Psoas muscle (tissue), 8 donors: ENCODE measurements at places on chromosomes 2 and 18. TPM values are rescaled to one million over a fixed set of nuclear protein-coding genes. Genes with fewer than 3 reads are reported as not detected.

GRCh38 chr2:148565272-148565894 lies 79.2 kb upstream of the EPC2 start:
- DNase-seq: no peak

- DNase-seq: no peak
Observed at GRCh38 chr18:21129566-21130216, 18.1 kb upstream of the ROCK1 start.

DNA sequence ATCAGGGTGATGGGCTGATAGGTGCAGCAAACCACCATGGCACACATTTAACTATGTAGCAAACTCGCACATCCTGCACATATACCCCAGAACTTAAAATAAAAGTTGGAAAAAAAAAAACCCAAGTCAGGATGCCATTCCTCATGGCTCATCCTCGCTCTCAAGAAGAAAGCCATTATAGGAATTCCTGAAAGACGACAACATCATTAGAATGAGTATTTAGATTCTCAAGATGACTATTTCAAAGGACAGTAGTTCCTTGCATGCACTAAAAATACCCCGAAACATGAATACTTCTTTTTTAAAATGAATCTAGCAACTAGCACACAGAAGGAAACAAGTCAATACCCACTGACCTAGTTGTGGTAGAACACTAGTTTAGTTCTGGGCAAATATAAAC lies 285.8 kb upstream of the REV1 start:
- no peak for DNase-seq

DNA sequence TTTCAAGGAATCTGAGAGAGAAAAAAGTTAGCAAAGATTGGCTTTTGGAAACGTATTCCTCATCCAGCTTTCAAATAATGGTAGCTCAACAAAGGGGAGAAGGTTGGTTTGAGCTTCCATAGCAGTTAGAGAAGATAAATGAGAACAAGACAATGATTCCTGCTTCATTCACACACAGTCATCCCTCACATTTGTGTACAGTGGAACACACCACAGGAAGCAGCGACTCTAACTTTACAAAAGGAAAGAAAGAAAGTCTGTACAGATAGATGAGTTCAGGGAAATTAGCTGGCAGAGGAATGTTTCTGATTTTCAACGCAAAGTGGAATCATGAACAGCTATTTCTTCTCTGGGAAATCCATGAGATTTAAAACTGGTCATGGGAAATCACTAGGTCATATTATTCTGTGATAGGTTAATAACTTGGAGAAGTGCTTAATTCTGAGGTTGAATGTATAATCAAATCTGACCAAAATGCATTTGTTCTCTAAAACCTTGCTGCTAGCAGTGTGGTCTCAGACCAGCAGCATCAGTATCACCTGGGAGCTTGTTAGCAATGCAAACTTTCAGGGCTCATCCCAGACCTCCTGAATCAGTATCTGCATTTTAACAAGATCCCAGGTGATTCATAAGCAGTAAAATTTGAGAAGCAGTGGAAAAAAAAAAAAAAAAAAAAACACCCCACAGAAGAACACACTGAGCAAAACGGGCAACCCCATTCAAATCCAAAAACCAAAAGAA lies 112.0 kb downstream of the GRB14 start:
- DNase-seq: no peak

DNA sequence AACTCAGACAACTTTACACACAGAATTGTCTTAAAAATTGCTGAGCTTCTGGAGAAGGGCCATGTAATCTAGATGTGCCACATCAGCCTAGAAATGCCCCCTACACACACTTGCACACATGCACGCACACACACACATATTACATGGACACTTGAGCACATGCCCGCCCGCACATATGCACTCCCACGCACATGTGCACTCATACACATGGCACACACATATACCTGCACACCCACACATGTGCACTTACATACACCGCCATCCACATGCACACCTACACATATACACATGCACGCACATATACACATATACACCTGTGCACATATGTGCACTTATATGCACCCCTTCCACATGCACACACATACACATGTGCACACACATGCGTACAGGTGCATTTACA lies 213.7 kb downstream of the SEPTIN10 start:
- no peak for DNase-seq

GRCh38 chr2:170217778-170218251 lies 39.9 kb downstream of the MYO3B start:
- DNase-seq: no peak

DNA sequence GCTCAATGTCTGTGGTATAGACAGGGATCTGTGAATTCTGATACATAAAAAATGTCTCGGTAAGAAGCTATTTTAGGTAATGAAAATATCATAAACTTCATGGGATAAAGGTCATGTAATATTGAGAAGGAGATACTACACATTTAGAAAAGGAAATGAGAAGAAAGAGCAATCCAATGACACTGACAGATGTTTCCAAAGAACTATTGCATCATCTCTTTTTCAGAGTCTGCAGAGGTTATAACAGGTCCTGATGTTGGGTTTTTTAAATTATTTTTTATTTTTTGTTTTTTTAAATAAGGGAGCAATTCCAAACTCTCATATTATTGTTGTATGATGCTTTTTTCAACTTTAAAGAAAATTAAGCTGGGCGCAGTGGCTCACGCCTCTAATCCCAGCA lies 176.9 kb downstream of the KCNH7 start:
- DNase-seq: no peak

GRCh38 chr2:66439812-66440542 lies 5.1 kb downstream of the MEIS1 start:
- DNase-seq: no peak

DNA sequence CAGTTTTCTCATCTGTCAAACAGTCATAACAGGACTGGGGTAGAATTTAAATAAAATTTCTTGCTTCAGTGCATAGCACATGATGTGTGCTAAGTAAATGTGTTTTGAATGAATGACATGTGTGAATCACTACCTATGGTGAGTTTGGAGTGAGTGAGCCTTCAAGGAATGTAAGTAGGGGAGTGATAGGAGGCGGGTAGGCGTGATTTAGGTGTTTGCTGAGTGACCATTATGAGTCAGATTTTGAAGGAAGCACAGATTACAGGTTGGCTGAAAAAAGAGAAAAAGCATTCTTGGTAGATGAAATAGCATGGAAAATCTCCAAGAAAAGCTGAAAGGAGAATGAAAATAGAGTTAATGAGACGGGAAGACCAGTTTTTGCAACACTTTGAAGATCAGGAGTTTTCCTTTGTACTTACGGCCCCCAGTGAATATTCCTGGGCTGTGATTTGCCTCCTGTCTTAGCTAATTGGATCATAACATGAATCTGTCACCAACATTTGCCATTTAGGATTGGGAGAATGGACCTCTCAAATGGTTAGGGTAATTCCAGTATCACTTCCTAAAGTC lies 136.9 kb upstream of the GATA6 start:
- DNase-seq: no peak

DNA sequence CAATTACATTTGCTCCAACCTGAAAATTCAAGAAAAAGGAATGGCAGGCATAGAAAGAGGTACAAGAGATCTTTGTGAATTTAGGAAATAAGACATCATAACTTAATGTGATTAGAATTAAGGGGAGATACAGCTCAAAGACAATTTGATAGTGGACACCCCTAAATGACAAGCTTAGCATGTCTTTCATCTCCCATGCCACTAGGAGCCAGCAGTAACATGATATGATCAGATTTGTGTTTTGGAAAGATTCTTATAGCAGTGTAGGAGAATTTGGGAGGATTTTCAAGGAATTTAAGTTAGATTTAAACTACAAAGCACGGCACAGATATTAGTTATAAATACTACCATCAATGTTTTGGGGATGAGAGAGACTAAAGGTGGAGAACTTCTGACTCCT lies 340.8 kb downstream of the RDH14 start:
- no peak for DNase-seq

GRCh38 chr2:160993654-160994061 lies 166.6 kb upstream of the TANK start:
- DNase-seq: no peak

DNA sequence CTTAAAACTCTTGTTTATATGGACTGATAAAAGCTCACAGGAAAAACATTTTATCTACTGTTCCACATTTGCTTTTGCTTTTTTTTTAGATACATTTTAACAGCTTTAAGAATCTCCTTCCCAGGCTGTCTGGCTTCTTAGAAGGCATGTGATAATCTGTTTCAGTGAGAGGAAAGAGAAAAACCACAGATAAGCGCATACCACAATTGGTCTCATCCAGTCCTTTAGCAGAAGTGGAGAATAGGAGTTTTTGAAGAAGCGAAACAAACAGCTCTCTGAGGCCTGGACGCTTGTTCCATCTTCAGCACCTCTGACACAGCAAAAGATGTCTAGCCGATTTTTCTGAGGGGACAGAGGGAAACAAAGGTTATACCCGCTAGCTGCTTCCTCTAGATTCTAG lies 37.6 kb downstream of the RMC1 start:
- no peak for DNase-seq

- DNase-seq: no peak
Observed at GRCh38 chr18:35378574-35378896, 1.4 kb upstream of the ZNF396 start.

- DNase-seq: no peak
Observed at GRCh38 chr2:43880952-43881351, 42.2 kb downstream of the ABCG8 start.

DNA sequence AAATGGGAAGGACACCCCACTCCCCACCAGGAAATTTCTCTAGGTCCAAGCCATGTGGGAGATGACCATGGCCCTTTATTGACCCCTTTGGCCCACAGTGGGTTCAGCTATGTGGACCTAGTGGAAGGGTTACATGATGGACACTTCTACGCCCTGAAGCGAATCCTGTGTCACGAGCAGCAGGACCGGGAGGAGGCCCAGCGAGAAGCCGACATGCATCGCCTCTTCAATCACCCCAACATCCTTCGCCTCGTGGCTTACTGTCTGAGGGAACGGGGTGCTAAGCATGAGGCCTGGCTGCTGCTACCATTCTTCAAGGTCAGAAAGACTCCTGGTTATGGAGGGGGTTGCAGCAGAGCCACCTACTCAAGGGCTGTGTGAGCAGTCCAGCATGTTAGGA lies 1.3 kb downstream of the STK16 start:
- no peak for DNase-seq

DNA sequence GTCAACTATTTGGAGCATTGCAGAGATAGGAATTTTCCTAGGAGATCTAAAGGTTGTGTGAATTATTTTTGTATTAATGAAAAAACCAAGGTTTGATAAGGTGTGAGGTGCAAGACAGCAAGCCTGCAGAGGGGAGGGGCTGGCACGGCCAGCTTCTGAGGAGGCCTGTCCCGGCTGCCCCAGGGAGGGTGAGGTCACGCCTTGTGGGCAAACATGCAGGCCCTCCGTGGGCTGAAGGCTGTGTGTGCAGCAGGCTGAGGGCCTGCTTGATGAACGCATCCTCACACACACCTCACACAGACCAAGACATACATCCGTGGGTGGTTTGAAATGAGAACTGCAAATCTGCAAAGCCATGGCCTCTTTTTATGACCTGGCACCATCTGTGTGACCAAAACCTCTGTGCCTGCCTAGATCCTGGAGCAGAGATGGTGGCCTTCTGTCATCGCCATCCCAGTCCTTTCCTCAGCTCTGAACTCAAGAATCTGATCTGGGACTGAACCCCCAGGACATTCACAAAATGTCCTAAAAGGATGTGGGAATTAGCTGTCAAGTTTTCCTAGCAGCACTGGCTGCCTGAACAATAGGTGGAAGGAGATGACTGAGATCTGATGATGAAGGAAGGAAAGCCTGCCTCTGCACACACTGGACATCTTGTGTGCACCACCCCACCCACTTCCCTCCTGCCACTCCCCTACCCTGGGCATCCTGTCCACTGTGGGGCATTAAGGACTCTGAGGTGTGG lies 102.4 kb upstream of the MGAT4A start:
- no peak for DNase-seq

- no peak for DNase-seq
Observed at GRCh38 chr2:102789349-102790090, 27.7 kb downstream of the TMEM182 start.

DNA sequence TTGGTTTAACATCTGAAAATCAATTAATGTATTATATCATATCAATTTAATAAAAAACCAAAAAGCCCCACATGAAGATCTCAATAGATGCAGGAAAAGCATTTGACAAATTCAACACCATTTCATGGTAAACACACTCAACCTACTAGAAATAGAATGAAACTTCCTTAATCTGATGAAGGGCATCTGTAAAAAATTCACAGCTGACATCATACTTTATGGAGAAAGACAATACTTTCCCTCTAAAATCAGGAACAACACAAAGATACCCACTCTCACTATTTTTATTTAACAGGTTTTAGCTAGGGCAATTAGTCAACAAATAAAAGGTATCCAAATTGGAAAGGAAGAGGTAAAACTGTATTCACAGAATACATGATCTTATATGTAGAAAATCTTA lies 303.0 kb upstream of the ZEB2 start:
- DNase-seq: no peak

- DNase-seq: peak; percentile 71
Observed at GRCh38 chr2:11744631-11745394, 1.6 kb upstream of the LPIN1 start.

- DNase-seq: no peak
Observed at GRCh38 chr18:40016405-40016804, 1938.6 kb upstream of the PIK3C3 start.

- no peak for DNase-seq
Observed at GRCh38 chr18:24995056-24995455, 356.9 kb downstream of the ZNF521 start.

GRCh38 chr2:64462940-64463700 lies 9.2 kb downstream of the LGALSL start:
- no peak for DNase-seq

DNA sequence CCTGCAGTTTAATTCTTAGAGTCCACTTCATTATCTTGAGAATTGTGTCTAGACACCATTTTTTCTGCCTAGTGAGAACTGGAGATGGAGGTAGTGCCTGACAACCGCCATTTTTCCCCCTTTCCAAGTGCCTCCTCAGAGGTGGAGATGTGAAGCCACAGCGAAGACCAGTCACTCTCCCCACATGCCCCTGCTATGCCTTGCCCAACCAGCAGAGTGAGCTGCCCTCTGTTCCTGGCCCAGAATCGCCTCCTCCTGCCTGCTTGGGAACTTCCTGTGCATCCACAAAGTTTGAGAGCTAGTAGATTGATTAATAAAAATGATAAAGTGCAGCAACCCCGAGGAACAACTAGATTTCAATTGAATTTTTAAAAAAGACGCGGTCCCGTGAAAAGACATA lies 123.3 kb downstream of the CLIP4 start:
- no peak for DNase-seq

GRCh38 chr2:24870891-24871705 lies 48.9 kb downstream of the ADCY3 start:
- no peak for DNase-seq

GRCh38 chr2:218857371-218858137 lies 2.1 kb upstream of the WNT6 start:
- DNase-seq: peak; percentile 27

GRCh38 chr2:169189132-169189531 lies 119.8 kb downstream of the DHRS9 start:
- DNase-seq: no peak

Gene SLC23A3
- total RNA-seq: 0.16 TPM

Gene HES6
- total RNA-seq: 9.0 TPM

Gene MBD2
- total RNA-seq: 26.9 TPM

Gene AGAP1
- total RNA-seq: 14.3 TPM

Gene PROM2
- total RNA-seq: 0.54 TPM

Gene LAMA3
- total RNA-seq: 1.8 TPM

Gene CCDC121
- total RNA-seq: 2.5 TPM

Gene RRM2
- total RNA-seq: not detected

Gene TSPYL6
- not detected for total RNA-seq

Gene TACR1
- 0.37 TPM for total RNA-seq

Gene ITPRIPL1
- total RNA-seq: 1.2 TPM

Gene EIF2AK2
- total RNA-seq: 6.7 TPM

Gene DCC
- not detected for total RNA-seq

Gene FNDC4
- 1.9 TPM for total RNA-seq

Gene REG1B
- 0.38 TPM for total RNA-seq

Gene BOLA3
- total RNA-seq: 53.3 TPM
